ENCODE measurements at places on chromosomes 7 and 10.

GRCh38 chr7:73449422-73449821 is 15.8 kb downstream of the FZD9 start:
- DNase-seq: no peak

DNA sequence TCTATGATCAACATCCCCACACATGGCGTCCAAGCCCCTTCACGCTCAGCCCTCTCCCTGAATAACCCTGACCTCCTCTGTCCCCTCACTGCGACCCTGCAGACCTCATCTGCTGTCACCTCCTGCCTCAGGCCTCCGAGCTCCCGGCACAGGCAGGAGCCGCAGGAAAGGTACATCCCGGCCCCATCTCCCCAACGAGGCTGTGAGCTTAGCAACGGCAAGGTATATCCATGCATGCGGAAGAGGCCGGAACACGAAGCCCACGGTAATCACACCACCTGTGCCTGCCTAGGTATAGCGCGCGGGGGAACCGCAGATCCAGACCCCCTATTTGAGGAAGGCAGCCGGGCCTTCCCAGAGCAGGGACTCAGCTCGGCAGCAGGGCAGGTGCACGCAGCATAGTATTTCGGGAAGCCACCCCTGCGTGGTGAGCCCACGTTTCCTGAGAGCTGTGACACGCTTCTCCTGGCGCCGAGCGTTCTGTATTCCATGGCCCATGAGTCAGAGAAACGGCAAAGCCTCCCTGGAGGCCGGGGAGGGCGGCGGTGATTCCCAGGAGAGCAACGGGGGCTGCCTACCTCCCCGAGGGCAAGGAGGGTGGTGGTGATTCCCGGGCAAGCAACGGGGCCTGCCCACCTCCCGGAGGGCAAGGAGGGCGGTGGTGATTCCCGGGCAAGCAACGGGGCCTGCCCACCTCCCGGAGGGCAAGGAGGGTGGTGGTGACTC is 50.1 kb upstream of the DNAAF5 start:
- DNase-seq: no peak

DNA sequence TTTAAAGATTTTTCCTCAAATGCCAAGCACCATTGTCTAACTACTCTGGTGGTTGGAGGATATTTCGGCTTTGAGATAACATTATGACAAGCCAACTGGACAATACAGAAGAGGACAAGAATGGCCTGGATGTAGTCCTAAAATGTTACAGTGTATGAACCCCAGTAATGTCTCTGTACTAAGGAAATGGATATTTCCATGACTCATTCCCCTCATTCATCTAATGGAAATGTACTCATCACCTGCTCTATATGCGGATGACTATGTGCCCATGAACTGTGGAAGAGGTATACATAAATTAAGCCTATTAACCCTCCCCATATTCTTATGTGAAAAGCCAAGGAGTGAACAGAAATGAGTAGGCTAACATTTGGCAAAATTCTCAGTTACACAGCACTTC is 207.9 kb downstream of the CACNA2D1 start:
- no peak for DNase-seq

- DNase-seq: no peak
Observed at GRCh38 chr10:8731121-8732095, 676.9 kb downstream of the GATA3 start.

DNA sequence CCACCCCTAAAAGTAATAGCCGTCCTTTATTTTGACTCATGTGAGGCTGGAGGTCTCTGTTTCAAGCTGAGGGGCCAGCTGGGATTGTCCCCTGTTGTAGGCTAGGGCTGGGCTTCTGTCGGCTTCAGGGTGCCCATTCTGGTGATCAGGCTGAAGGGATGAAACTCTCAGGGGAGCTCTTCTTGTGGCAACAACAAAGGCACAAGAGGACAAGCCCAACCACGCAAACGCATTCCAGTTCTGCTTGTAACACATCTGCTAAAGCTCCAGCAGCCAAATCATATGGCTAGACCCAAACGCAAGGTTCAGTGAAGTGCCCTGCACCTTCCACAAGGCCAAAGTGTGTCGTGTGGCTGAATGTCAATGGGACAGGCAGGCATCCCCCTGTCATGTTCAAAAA is 405.7 kb downstream of the INHBA start:
- no peak for DNase-seq

- no peak for DNase-seq
Observed at GRCh38 chr10:19904202-19904661, 88.0 kb downstream of the PLXDC2 start.

DNA sequence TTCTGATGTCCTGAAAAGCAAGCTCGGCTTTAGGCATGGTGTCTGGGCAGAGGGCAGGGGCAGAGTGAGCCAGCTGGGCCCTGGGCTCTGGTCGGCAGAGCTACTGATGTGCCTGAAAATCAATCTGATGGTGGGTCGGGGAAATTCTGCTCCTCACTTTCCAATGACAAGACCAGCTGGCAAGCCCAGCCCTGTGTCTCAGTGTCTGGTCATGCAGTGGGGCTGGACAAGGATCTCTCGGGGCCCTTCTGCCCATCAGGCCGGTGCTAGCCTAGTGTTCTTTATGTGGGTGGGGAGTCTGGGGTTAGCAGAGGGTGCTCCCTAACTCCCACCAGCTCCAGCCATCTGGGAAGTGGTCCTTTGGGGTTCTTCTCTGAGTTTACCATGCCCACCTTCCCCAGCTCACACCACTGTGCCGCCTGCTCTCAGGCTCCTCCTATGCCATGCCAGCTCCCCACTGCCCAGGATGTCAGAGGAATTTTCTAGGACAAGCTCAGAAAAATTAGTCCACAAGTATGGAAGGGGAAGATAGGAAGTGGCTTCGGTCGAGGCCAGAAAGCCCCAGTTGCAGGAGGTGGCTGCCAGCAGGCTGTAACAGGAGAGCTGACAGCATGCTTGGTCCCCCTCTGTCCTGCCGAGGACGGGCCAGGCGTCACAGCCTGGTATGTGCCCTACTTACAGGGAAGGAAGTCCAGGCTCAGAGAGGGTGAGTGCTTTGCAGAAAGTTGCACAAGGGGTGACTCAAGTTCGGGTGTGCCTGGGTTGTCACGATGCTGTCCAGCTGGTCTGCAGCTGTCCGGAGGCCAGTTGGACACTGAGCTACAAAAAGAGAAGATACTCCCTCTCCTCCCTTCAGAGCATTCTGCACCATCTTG is 135.2 kb downstream of the ADCY1 start:
- DNase-seq: no peak

GRCh38 chr7:91180746-91181145 is 83.5 kb upstream of the FZD1 start:
- DNase-seq: no peak

GRCh38 chr7:130939321-130940095 is 205.5 kb upstream of the KLF14 start:
- no peak for DNase-seq

- no peak for DNase-seq
Observed at GRCh38 chr10:51072210-51072609, 2.1 kb upstream of the PRKG1 start.

DNA sequence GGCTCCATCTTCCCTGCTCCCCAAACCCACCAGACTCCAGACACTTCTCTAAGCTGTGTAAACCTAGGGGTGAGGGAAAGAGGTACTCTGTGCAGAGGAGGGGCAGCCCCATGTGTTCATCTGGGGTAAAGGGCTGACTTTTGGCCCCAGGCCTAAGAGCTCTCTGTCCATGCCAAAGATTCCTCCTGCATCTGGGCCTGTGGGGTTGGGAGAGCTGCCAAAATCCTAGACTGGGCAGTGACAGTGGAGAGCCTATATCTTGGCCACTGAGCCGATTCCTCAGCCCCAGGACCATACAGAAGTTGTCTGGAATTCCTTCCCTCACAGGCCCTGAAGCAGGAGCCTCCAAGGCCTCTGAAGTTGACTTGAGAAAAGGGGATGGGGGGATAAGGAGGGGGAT is 25.3 kb upstream of the LEP start:
- DNase-seq: no peak

DNA sequence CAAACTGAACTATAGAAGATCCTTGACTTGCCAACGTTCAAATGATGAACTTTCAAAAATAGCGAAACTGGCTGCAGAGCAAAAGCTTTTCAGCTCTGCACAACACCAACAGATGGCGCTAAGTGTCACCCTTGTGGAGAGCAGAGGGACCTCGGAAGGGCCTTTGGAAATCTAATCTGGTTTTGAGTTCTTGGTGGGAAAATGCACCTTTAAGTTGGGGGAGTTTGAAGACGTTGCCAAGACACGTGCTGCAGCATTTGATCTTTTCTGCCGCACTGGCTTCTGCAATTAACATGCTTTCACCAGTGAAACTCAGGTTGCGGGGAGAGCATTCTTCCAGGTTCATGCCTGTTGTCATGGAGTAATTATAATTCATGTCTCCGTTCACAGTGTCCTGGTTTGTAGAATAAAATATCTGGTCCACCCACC is 26.3 kb upstream of the WDR11 start:
- DNase-seq: peak; percentile 58

- no peak for DNase-seq
Observed at GRCh38 chr7:132095111-132095765, 481.0 kb downstream of the PLXNA4 start.

GRCh38 chr10:33478089-33478674 is 143.7 kb upstream of the NRP1 start:
- no peak for DNase-seq

GRCh38 chr7:45682836-45683555 is 108.8 kb downstream of the ADCY1 start:
- DNase-seq: no peak

DNA sequence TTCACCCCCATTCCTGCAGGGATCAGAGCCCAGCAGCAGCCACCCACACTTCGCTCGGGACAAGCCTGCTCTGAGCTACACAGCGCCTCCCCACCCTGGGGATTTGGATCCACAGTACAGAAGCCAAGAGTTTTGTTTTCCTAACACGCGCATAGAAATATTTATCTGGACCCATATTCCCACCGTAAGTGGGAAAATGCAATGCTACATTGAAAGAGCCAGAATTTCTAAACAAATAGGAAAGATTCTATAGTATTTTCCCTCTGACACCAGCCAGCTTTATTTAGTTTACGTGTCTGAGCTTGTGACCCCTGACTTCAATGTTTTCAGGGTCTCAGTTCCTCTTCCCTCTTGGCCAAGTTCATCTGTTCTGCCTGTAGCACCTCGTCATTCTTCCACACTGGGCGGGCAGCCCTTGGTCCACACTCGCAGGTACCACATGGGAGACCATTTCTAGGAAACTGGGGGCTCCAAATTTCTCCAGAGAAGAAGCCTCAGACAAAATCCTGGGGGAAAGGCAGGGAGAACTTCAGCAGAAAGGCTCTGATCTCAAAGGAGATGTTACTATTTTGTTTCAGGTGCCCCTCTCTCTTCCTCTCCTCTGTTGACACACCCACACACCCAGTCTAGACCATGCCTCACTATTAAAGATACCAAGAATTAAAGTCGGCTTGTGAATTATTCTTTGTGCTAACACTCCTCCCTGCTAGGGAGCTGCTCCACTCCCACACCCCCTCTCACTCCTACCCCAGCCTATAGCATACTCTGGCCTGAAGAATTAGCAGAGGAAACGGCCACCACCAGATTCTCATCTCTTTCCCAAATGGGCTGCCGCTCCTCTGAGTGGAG is 116.0 kb upstream of the PCGF5 start:
- DNase-seq: no peak

- no peak for DNase-seq
Observed at GRCh38 chr10:98154076-98154475, 19.6 kb downstream of the R3HCC1L start.

GRCh38 chr10:79093658-79094411 is 25.1 kb downstream of the ZMIZ1 start:
- DNase-seq: peak; percentile 85

GRCh38 chr10:130727766-130728490 is 583.6 kb downstream of the TCERG1L start:
- no peak for DNase-seq

DNA sequence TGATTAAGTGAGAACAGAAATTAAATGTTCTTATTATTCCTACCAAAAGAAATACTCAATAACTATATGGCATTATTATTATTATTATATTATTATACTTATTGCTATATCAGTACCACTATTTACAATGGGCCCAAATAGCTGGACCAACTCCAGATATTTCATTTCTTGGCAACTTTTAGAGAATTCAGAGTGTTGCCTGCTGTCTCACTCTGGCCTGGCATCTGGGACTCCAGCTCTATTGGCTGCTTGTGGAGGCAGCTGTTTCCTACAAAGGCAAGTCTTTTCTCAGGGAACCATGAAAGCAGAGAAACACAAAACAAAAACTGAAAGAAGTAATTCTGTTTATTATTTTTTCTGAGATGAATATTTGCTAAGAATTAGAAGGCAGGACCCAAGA is 105.1 kb upstream of the SORCS1 start:
- no peak for DNase-seq

DNA sequence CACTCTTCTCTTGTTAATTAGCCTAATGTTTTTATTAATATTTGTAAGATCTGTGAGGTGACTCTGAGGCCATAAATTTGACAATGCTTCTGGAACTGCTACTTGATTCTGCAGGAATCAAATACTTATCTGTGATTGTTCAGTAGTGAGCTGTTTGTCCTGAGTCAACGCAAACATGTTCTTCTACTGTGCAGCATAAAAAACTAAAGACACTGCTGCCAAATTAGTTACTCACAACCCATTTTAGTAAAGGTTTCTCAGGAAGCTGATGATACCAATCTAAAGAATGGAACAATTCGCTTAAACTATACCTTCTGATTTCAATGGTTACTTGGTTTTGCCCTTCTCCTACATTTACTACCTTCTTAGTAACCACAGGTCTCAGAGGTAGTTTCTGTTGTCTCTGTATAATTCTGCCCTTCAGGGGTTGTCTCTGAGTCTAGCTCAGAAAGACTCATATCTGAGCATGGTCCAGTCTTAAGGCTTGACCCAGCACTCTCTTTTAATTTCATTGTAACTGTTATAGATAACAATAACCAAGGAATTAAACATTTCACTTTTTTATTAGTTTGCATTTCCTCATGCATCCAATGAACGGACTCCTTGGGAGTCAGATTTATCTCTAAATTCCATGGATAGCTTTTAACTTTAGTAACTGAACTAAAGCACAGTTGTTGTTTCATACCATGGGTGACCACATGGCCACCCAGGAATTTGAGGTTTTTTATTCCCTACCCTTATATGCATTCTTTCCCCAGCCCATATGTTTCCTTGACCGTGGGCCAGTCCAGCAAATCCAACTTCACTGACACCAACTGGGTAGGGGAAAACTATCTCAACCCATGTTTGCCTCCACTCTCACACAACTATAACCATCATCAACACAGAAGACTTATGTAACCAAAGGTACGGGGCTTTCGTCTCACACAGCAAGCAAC is 309.5 kb upstream of the TEX47 start:
- DNase-seq: no peak

- DNase-seq: no peak
Observed at GRCh38 chr7:99019523-99020412, 124.1 kb downstream of the SMURF1 start.

- DNase-seq: no peak
Observed at GRCh38 chr10:48205918-48206317, 68.6 kb downstream of the FRMPD2 start.
